ENCODE measurements at places on chromosomes 16 and 17. TPM values are rescaled to one million over a fixed set of nuclear protein-coding genes. Genes with fewer than 3 reads are reported as not detected.

- H3K27me3 ChIP-seq = no peaks in the 10 kb centered on the region
- H3K36me3 ChIP-seq = no peaks in the 10 kb centered on the region
- peak; percentile 59 for DNase-seq
- H3K27ac ChIP-seq = peak overlapping the region; percentile 10
- no peak overlapping the region for H3K4me3 ChIP-seq
Observed at GRCh38 chr17:50640686-50641351, 6.1 kb downstream of the ABCC3 start.

DNA sequence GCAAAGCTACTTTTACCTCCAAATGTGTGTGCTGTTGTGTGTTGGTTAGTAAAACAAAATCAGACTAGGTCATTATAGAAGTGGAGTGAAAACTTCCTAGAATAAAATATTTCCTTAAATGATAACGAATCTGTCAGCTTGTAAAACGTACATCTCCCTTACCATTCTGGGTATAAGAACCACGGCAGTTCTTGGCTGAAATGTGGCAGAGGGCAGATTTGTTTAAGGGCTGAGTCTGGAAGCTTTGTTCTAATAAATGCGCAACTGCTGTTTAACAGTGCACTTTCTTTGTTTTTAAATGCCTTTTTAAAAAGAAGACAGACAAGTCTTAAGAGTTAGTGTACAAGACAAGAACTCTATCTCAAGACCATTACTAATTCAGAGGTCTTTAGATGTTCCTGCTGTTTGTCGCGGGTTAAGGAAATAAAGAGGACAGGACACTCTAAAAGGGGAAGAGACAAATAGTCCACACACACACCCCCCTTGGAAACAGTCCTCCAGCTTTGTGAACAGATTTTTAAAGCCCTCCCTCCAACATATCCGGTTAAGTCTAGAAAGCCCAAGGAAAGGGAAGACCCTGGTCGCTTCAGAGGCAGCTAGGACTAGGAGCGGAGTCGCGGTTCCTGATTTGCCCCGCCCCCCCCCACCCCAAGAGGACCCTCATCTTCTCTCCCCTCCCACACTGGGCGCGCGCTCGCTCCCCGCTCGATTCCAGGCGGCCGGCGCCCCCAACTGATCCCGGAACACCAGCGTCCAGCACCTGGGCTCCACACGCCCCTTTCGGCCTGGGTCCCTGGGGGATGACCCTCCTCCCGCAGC is 658 bp downstream of the SYNRG start:
- 0 out of 2 replicates have a peak, but pooled peaks cover 3% of the 10 kb centered on the region for H3K4me1 ChIP-seq
- peak overlapping the region; percentile 90 for H3K27ac ChIP-seq
- H3K27me3 ChIP-seq = no peaks in the 10 kb centered on the region

GRCh38 chr17:78524870-78525510 is 52.2 kb downstream of the DNAH17 start:
- peaks cover 11% of the 10 kb centered on the region for H3K4me1 ChIP-seq
- no peaks in the 10 kb centered on the region for H3K36me3 ChIP-seq
- no peak overlapping the region for H3K4me3 ChIP-seq
- no peaks in the 10 kb centered on the region for H3K27me3 ChIP-seq

DNA sequence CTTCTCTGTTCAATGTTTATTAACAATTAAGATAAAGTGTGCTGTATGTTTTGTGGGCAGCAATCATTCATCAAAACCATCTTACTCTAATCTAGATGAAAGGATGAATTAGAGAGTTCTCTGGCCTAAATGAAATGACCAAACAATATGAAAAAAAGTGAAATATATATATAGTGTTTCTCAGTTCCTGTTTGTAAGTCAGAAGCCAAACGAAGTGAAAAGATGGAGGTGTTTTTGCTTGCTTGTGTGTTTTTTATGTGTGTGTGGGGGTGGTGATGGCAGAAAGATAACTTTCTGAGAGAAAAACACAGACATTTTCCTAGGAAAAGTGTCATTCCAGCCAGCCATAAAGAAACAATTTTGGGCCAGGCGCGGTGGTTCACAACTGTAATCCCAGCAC is 138.6 kb downstream of the CDH8 start:
- no peak overlapping the region for H3K27ac ChIP-seq
- no peaks in the 10 kb centered on the region for H3K27me3 ChIP-seq
- no peak for DNase-seq
- H3K4me1 ChIP-seq = no peaks in the 10 kb centered on the region
- no peaks in the 10 kb centered on the region for H3K36me3 ChIP-seq

- peak; percentile 52 for DNase-seq
- peaks cover 10% of the 10 kb centered on the region for H3K4me1 ChIP-seq
- H3K27ac ChIP-seq = no peak overlapping the region
- no peaks in the 10 kb centered on the region for H3K27me3 ChIP-seq
- H3K36me3 ChIP-seq = no peaks in the 10 kb centered on the region
Observed at GRCh38 chr17:79608624-79608959, 2.3 kb downstream of the RBFOX3 start.

GRCh38 chr16:85002099-85002541 is 9.2 kb downstream of the ZDHHC7 start:
- no peaks in the 10 kb centered on the region for H3K27me3 ChIP-seq
- no peak for DNase-seq
- H3K4me1 ChIP-seq = peaks cover 50% of the 10 kb centered on the region
- H3K36me3 ChIP-seq = 0 out of 2 replicates have a peak, but pooled peaks cover 3% of the 10 kb centered on the region
- no peak overlapping the region for H3K4me3 ChIP-seq

DNA sequence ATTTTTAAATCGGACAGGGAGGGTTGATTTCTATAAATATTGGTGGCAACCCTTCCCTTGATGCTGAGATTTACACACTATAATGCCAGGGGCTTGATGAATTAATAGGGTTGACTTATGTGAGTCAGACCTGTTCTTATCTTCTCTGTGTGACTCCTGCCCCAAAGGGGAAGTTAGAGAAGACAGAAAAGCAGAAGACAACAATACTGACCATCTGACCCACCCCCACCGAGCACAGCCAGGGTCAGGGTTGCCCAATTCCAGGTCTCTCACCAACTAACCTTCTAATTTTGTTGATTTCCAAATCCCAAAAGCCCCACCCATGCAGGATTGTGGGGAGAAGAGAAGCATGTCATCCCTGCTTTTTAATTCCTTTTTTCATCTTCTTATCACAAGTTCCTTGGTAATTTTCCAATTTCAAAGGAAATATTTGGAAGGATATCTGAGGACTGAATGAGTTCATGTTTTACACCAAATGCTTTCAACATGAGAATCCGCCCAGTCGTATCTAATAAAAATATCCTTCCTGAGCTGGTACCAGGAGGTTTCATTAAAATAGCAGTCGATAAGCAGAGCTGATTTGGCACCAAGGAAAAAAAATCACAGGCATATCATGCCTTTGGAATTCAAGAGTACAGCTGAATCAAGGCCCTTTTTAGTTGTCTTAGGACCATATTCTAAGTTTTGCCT is 603.4 kb upstream of the CDH11 start:
- H3K27ac ChIP-seq = no peak overlapping the region
- DNase-seq = no peak
- no peaks in the 10 kb centered on the region for H3K36me3 ChIP-seq
- H3K27me3 ChIP-seq = no peaks in the 10 kb centered on the region
- no peaks in the 10 kb centered on the region for H3K4me1 ChIP-seq

DNA sequence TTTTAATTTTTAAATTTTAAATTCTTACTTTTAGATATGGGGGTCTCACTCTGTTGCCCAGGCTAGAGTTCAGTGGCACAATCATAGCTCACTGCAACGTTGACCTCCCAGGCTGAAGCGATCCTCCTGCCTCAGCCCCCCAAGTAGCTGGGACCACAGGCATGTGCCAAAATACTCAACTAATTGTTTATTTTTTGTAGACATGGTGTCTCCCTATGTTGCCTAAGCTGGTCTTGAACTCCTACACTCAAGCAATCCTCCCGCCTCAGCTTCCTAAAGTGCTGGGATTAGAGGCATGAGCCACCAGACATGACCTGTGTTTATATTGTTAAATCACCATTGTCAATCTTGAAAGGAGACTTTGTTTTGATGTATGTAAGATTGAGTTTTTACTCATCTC is 332.2 kb downstream of the WWOX start:
- no peak overlapping the region for H3K4me3 ChIP-seq
- H3K36me3 ChIP-seq = peaks cover 2% of the 10 kb centered on the region
- H3K27ac ChIP-seq = no peak overlapping the region

- H3K4me1 ChIP-seq = peaks cover 15% of the 10 kb centered on the region
- H3K27me3 ChIP-seq = no peaks in the 10 kb centered on the region
- H3K4me3 ChIP-seq = no peak overlapping the region
- peak overlapping the region; percentile 25 for H3K27ac ChIP-seq
Observed at GRCh38 chr17:80833952-80834892, 157.4 kb upstream of the CHMP6 start.

- H3K4me1 ChIP-seq = no peaks in the 10 kb centered on the region
- no peak for DNase-seq
- H3K4me3 ChIP-seq = no peak overlapping the region
Observed at GRCh38 chr17:4808378-4808767, 1.4 kb downstream of the PLD2 start.

GRCh38 chr17:28712032-28712704 is 480 bp upstream of the PROCA1 start:
- DNase-seq = no peak
- H3K36me3 ChIP-seq = no peaks in the 10 kb centered on the region
- H3K4me3 ChIP-seq = no peak overlapping the region
- peaks cover 11% of the 10 kb centered on the region for H3K4me1 ChIP-seq
- H3K27ac ChIP-seq = peak overlapping the region; percentile 87

DNA sequence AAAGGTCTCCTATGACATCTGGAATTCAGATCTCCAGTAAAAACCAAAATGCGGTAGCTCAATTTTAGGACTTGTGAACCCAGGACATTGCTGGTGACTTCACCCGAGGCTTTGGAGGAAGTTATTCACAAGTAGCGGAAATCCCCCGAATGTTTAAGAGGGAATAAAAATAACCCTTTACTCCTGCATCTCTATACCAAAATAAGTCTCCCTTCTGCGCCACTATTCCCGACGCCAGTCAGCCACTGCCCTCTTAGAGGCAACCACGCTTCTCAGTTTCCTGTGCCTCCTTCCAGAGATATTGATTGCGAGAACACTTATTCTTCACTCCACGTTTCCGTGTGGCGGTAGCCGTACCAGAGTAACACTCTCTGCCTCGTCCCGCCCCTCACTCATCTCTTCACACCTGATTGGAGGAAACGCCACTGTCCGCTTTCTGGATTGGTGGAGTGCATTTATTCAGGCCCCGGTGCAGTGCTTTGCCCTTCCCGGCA is 27.4 kb downstream of the EMP2 start:
- no peak for DNase-seq
- peaks cover under 1% of the 10 kb centered on the region for H3K36me3 ChIP-seq
- no peak overlapping the region for H3K4me3 ChIP-seq
- H3K27ac ChIP-seq = peak overlapping the region; percentile 19
- H3K4me1 ChIP-seq = no peaks in the 10 kb centered on the region
- no peaks in the 10 kb centered on the region for H3K27me3 ChIP-seq

DNA sequence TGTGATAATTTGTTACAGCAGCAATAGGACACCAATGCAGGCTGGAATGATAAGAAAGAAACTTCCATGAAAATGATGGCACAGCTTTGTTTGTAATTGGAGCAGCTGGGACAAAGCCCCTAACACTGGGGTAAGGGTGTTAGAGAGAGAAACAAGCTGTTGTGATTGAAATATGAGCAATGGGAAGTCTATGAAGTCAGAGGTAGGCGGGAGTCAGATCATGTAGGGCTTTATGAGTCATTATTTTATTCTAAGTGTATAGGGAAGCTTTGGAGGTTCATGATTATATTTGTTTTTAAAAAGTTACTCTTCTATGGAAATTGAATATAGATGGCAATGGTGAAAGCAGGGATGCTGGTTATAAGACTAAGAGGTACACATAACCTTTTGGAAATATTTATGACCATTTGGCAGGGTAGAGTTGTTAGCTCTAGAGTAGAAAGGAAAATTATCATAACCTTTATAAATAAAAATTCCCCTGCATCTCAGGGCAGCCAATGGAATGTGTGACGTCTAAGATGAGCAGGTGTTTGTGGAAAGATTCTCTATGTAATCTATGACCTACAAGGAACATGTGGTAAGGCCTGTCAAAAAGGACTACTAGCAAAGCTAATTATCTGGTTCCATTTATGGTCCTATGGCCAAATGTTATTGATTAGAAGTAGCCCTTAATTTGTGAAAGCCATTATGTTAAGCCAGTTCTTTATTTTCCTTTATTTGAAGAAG is 85.6 kb downstream of the KCNJ2 start:
- no peaks in the 10 kb centered on the region for H3K36me3 ChIP-seq
- H3K4me1 ChIP-seq = no peaks in the 10 kb centered on the region
- no peak for DNase-seq
- H3K27ac ChIP-seq = no peak overlapping the region
- no peak overlapping the region for H3K4me3 ChIP-seq

GRCh38 chr16:16004314-16004749 is 54.9 kb downstream of the ABCC1 start:
- no peak overlapping the region for H3K4me3 ChIP-seq
- no peaks in the 10 kb centered on the region for H3K36me3 ChIP-seq
- no peaks in the 10 kb centered on the region for H3K27me3 ChIP-seq
- DNase-seq = no peak

- H3K27me3 ChIP-seq = no peaks in the 10 kb centered on the region
- H3K36me3 ChIP-seq = no peaks in the 10 kb centered on the region
- H3K27ac ChIP-seq = no peak overlapping the region
- peaks cover 21% of the 10 kb centered on the region for H3K4me1 ChIP-seq
Observed at GRCh38 chr17:2851615-2852014, 55.4 kb downstream of the RAP1GAP2 start.

GRCh38 chr16:16148755-16149154 is 74.5 kb downstream of the ABCC6 start:
- no peak for DNase-seq
- H3K27ac ChIP-seq = no peak overlapping the region
- no peaks in the 10 kb centered on the region for H3K4me1 ChIP-seq
- no peak overlapping the region for H3K4me3 ChIP-seq
- peaks cover 2% of the 10 kb centered on the region for H3K36me3 ChIP-seq

DNA sequence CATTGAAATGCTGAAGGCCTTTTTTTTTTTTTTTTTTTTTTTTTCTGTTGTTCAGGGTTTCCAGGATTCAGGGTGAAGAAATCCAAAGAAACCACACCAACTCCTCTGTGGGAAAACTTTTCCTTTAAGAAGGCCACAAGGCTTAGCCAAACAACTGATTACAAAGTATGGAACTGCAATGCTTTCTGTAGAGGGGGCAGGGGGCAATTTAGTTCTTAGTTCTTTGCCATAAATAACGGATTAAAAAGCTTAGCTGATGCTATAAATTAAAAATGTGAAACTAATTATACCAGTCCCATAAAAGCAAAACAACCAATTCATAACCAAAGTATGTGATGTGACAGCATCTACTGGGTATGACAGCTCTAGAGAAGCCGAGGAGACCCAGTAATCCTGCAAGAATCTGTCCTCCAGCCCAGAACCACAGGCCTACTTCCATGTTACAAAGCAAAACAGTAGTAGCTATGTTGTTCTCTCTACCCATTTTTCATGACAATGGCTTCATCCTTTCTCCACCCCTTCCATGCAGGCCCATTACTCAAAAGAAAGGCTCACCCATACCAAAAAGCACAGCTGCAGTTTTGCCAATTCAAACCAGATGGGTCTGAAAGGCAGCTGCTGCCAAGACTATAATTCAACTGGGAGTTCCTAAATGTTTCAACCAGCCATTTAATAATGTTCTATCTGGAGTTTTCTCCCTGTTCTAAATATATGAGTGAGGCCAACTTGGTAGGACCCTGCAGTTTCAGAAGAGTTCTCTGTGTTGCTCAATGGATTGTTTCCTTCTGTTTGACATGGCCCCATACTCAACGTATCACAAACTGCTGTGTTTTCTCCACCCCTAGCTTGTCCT is 167.1 kb upstream of the ZFHX3 start:
- no peak overlapping the region for H3K4me3 ChIP-seq
- H3K36me3 ChIP-seq = 0 out of 2 replicates have a peak, but pooled peaks cover 1% of the 10 kb centered on the region
- no peaks in the 10 kb centered on the region for H3K4me1 ChIP-seq
- H3K27me3 ChIP-seq = no peaks in the 10 kb centered on the region
- H3K27ac ChIP-seq = no peak overlapping the region
- DNase-seq = no peak

Gene GGT6
- not detected for total RNA-seq

Gene RBBP6
- 42.2 TPM for total RNA-seq

Gene MYBBP1A
- total RNA-seq = 44.5 TPM

Gene UTP4
- 126 TPM for total RNA-seq

Gene CHD3
- total RNA-seq = 27.9 TPM

Gene ALOXE3
- not detected for total RNA-seq
